ENCODE measurements at places on chromosomes 2 and 18.

GRCh38 chr18:57902721-57903120 is 99.6 kb upstream of the ATP8B1 start:
- DNase-seq: no peak

DNA sequence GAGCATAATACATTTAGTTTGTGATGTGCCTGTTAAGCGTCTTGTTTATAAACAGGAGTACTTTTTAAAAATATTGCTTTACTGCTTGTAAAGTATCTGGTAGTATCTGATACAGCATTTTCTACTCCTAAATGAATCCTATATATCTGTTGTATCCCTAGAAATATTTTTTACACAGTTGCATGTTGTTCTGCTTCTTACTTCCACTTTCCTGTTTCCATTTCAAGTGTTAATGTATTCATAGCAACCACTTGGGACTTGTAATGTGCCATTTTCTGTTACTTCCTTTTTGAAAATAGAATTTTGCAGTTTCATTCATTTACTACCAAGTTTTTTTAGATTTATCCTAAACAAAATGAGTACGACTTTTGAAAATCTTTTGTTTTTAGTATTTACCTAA is 24.9 kb downstream of the CCNT2 start:
- DNase-seq: no peak

DNA sequence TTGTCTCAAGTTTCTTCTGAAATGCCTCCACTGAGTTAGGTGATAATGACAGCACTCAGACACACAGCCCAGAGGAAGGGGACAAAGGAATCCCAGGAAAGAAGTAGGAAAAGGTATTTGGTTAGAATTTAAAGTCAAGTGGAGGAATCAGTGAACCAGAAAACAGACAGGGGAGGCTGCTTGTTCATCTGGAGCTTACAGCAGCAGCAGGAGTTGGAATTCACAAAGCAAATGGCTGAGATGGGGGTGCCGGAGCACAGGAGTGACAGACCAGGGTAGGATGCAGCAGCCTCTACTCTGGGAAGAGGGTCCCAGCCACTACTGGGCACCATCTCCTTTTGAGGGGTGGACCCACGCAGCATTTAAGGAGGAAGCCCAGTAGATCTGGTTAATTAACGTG is 104.8 kb downstream of the ST6GAL2 start:
- DNase-seq: no peak

- DNase-seq: no peak
Measured at GRCh38 chr18:471716-472115, 28.8 kb downstream of the COLEC12 start.

DNA sequence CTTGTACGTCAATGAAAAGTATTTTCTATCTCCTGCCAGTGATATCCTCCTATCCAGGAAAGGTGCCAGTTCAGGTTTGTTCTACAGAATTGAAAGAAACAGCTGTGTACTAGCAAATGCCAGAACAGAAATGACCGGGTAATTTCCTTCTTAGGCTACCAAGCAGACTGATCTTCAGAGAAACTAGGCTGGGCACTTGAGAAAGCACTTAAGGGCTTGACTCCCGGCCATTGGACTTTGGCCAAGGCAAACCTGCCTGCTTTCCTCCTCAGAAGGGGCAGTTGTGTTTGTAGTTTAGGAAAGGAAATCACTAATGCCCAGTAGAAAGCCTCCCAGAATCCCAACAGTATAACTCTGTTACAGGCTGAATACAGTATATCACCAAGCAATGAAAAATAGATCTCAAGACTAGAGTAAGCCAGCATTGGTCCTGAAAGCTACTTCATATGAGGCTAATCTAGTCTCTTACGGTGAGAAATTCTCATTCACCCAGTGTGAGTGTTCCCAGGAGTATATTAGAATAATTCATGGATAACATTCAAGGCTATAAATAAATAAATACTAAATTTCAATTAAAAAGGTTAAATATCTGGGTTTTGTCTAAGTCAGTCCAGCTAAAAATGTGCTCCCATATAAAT is 43.0 kb upstream of the COL5A2 start:
- DNase-seq: no peak

- no peak for DNase-seq
Measured at GRCh38 chr2:9791711-9792110, 51.6 kb upstream of the TAF1B start.

DNA sequence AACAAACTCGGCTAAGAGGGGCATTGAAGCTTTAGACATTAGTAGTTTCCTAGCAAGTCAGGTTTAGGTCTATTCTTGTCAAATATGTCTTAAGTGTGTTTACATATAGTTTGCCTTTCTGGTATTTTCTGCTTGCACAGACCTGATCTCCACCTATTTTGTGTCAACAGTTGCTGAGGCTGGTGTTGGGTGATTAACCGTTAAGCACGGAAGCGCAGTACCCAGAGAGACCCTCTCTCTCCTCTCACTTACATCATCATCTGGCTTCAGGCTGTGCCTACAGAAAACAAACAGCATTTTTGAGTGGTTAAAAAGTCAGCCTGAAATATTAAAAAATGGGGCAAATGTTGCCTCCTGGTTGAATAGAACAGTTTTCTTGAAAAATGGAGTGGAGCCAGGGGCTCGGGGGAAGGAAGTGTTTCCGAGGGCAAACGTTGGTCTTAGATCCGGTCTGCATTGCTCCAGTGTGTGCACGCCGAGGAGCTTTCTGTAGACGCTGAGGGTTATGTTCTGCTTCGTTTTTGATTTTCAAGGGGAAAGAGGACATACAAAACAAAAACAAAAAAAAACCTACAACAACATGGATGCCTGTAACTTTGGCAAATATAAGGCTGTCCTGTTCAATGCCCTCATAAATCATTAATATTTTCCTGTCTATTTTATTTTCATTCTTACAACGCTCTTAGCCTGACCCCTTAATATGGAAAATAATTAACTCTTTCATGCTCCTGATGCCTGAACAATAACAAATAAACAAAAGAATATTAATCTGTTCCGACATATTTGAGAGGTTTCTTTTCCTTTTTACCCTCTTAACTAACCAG is 120.8 kb downstream of the MEIS1 start:
- peak; percentile 67 for DNase-seq

- no peak for DNase-seq
Measured at GRCh38 chr2:26298638-26299393, 47.1 kb upstream of the SELENOI start.

- DNase-seq: no peak
Measured at GRCh38 chr2:53217250-53217649, 550.4 kb upstream of the CHAC2 start.

- DNase-seq: no peak
Measured at GRCh38 chr18:48017635-48018034, 87.2 kb upstream of the SMAD2 start.

DNA sequence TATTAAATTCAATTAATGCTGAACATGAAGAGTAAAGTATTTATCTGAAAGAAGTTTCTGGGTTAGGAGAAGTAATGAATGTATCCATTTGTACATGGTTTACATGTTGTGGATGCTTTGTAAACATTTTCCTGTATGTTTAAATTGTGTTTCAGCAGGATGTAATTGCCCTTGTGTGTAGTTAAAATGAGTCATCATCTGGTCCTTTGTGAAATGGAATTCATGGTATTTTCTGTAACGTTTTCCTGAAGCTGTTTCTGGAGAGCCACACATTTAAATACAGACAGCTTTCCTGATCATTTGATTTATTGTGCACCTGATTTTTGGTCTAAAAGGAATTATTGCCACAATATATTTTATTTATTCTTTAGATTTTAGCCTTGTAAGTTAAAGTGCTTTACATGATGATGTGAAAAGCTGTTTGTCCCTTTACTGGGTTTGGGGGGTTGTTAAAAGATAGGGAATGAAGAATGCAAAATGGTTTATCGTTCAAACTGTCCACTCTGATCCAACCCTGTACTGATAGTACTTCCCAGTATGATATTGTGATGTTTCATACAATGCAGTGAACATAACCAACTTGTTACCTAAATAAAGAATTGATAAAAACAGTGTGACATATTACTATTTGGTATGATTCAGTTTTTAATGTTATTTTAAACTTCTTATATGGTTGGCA is 41.7 kb upstream of the SLC3A1 start:
- DNase-seq: no peak
